Small intestine (tissue), 16 donors: ENCODE measurements at places on chromosomes 2 and 18. TPM values are rescaled to one million over a fixed set of nuclear protein-coding genes. Genes with fewer than 3 reads are reported as not detected.

DNA sequence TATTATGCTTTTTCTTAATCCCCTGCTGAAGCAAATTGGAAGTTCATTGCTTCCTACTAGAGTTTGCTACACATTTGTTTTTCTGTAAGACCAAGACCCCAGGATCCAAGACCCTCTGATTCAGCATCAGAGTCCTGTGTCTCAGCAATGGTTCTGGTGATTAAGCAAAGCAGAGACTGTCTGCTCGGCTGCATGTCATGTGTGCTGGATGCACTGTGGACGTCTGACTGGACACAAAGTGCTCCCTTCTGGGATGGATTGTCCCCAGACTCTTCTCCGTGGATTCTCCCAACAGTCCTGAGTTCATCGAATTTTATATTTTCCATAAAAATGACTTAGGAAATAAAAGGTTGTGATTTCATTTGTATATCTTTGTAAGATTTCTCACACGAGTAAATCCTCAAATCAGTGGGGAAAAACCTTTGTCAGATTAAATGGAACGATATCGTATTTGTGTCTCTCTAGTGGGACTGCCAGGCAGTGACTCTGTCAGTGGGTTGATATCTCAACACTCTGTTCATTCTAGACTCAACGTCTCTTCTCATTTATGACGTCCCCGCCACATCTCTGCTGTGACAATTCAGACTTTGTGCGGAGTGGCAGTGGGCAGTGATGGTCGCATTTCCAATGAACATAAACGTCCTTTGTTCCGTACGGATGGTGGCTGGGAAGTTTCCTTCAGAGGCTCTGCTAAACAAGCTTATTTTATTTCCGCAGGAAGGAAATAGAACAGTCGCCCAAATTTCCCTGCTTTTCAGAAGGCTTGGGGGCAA is 58.6 kb downstream of the NCAPH start:
- DNase-seq = no peak
- H3K4me1 ChIP-seq = no peaks in the 10 kb centered on the region
- H3K27ac ChIP-seq = no peak overlapping the region
- H3K4me3 ChIP-seq = no peak overlapping the region
- H3K27me3 ChIP-seq = peaks cover 2% of the 10 kb centered on the region

- H3K27ac ChIP-seq = no peak overlapping the region
- H3K36me3 ChIP-seq = no peaks in the 10 kb centered on the region
These were observed 21.9 kb downstream of the MRPL35 start for GRCh38 chr2:86221066-86221684.

- H3K36me3 ChIP-seq = no peaks in the 10 kb centered on the region
- H3K4me1 ChIP-seq = peaks cover 10% of the 10 kb centered on the region
- no peak overlapping the region for H3K27ac ChIP-seq
- no peak overlapping the region for H3K4me3 ChIP-seq
- DNase-seq = no peak
- no peaks in the 10 kb centered on the region for H3K27me3 ChIP-seq
These were observed 97.6 kb upstream of the SMAD2 start for GRCh38 chr18:48028081-48028480.

DNA sequence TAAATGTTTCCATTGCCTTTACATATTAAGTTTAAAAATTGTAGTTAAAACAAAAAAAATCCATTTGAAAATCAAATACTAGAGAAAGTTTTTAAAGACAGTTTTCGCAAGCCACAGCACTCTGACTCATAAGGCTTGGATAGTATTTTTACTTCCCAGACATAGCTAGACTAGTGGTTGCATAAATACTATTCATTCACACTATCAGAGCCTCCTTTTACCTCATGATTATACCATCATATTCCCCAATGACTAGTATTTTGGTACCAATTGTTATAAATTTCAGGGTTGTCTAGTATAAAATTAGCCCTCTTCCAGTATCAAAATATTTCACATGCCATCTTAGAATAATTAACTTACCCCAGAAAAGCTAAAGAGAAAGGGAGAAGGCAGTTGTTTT is 393.5 kb downstream of the ERBB4 start:
- no peaks in the 10 kb centered on the region for H3K4me1 ChIP-seq
- peak overlapping the region; percentile 70 for H3K27ac ChIP-seq
- peak; percentile 46 for DNase-seq
- no peak overlapping the region for H3K4me3 ChIP-seq

DNA sequence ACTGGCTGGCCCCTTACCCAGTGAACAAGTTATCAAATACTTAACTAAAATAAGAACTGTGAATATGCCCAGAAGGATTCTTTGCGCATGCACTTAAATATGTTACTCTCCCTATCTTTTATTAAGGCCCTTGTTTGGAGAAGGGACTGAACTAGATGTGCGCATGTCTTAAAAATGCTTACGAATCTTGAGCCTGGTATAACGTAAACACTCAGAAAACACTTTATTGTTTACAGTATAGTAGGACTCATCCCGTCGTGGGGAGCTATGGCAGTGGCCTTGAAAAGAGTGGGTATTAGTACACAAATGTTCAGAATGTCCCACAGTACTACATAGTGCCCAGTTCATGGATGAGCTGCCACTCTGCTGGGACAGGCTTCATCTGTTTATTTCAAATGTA is 75.9 kb upstream of the MAP4K3 start:
- H3K27me3 ChIP-seq = no peaks in the 10 kb centered on the region
- no peak overlapping the region for H3K27ac ChIP-seq
- H3K36me3 ChIP-seq = no peaks in the 10 kb centered on the region
- no peak overlapping the region for H3K4me3 ChIP-seq

DNA sequence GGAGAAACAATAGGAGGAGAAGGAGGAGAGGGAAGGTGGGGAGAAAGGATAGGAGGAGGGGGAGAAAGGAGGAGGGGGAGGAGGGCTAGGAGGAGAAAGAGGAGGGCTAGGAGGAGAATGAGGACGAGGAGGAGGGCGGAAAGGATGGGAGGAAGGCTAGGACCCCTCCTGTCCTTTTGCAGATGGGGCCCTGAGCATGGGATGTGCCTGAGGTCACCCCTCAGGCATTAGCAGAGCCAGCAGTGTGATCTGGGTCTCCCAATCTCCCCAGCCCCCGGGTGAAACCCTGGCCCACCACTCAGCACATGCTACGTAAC is 601 bp upstream of the ANO7 start:
- no peaks in the 10 kb centered on the region for H3K4me1 ChIP-seq
- H3K27me3 ChIP-seq = no peaks in the 10 kb centered on the region
- H3K27ac ChIP-seq = no peak overlapping the region
- no peak overlapping the region for H3K4me3 ChIP-seq
- DNase-seq = no peak
- H3K36me3 ChIP-seq = peaks cover 9% of the 10 kb centered on the region

GRCh38 chr2:177726931-177727348 is 334.4 kb downstream of the AGPS start:
- no peak for DNase-seq
- no peaks in the 10 kb centered on the region for H3K36me3 ChIP-seq
- no peaks in the 10 kb centered on the region for H3K27me3 ChIP-seq
- H3K27ac ChIP-seq = peak overlapping the region; percentile 12

GRCh38 chr2:126653761-126654160 is 2.2 kb upstream of the GYPC start:
- DNase-seq = no peak
- no peak overlapping the region for H3K27ac ChIP-seq

DNA sequence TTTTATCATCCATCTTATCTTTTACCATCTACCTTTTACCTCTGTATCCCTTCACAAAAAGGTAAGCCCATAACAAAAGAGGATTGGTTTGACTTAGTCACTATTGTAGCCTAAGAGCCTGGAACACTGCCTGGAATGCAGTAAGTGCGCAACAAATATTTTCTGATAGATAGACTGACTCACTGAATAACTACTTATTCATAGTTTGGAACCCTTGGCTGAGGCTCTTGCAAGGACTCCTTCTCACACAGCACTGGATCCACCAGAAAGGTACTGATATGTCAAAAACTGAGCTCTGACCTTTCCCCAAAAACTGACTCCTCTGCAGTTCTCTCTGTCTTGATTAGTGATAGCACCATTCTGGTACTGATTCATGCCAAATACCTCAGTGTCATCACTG is 426.7 kb downstream of the SETBP1 start:
- no peak for DNase-seq
- no peak overlapping the region for H3K4me3 ChIP-seq
- H3K36me3 ChIP-seq = no peaks in the 10 kb centered on the region
- H3K4me1 ChIP-seq = peaks cover 4% of the 10 kb centered on the region
- no peak overlapping the region for H3K27ac ChIP-seq
- H3K27me3 ChIP-seq = no peaks in the 10 kb centered on the region

- H3K4me3 ChIP-seq = no peak overlapping the region
- no peaks in the 10 kb centered on the region for H3K27me3 ChIP-seq
- DNase-seq = no peak
These were observed 682.5 kb downstream of the MBD2 start for GRCh38 chr18:53541924-53542323.

GRCh38 chr18:68733707-68734106 is 18.8 kb upstream of the TMX3 start:
- H3K36me3 ChIP-seq = no peaks in the 10 kb centered on the region
- DNase-seq = peak; percentile 32
- H3K27ac ChIP-seq = no peak overlapping the region
- no peaks in the 10 kb centered on the region for H3K27me3 ChIP-seq

- no peak overlapping the region for H3K27ac ChIP-seq
- DNase-seq = no peak
- H3K4me1 ChIP-seq = peaks cover 4% of the 10 kb centered on the region
- no peaks in the 10 kb centered on the region for H3K27me3 ChIP-seq
- no peak overlapping the region for H3K4me3 ChIP-seq
These were observed 59.4 kb downstream of the HK2 start for GRCh38 chr2:74893332-74893731.

GRCh38 chr2:206274434-206275311 is at the start of gene ZDBF2:
ZDBF2 (plus strand) TSS chr2:206274663; CDS start chr2:206281850, 7,187 bp downstream.
- DNase-seq = peak; percentile 45
- H3K27me3 ChIP-seq = peaks cover 54% of the 10 kb centered on the region
- peak within 1 kb of the TSS; percentile 81 for H3K27ac ChIP-seq
- H3K4me1 ChIP-seq = no peaks in the 10 kb centered on the region
- H3K36me3 ChIP-seq = no peaks in the 10 kb centered on the region
- H3K4me3 ChIP-seq = peak within 1 kb of the TSS; percentile 70

GRCh38 chr2:56801770-56802169 is 618.0 kb downstream of the CCDC85A start:
- H3K4me1 ChIP-seq = no peaks in the 10 kb centered on the region
- H3K27me3 ChIP-seq = no peaks in the 10 kb centered on the region
- H3K4me3 ChIP-seq = no peak overlapping the region
- no peaks in the 10 kb centered on the region for H3K36me3 ChIP-seq
- H3K27ac ChIP-seq = no peak overlapping the region
- DNase-seq = no peak

DNA sequence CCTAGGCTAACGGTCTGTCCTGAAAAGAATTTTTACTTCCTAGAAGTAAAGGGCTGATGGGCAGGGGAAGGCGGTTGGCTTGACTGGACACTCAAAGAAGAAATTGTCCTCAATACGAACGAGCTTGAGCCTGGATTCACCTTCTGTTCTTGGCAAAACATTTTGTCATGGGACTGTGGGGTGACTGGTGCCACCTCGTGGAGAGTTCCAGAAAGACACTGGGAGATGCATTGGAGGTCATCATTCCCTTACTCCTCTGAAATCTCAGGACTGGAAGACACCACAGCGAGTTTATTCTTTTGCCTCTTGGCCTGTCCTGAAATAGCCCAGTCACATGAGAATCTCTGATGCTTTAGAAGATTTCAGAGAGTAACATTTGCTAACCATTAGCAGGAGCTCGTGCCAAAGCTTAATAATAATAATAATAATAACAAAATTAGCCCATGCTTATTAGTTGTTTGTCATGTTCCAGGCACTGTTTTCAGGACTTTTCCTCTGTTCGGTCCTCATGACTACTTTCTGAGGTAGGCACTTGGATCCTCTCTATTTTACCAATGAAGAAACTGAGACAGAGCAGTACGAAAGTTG is 44.5 kb downstream of the TMEM182 start:
- H3K27me3 ChIP-seq = no peaks in the 10 kb centered on the region
- H3K4me3 ChIP-seq = no peak overlapping the region
- no peak overlapping the region for H3K27ac ChIP-seq

DNA sequence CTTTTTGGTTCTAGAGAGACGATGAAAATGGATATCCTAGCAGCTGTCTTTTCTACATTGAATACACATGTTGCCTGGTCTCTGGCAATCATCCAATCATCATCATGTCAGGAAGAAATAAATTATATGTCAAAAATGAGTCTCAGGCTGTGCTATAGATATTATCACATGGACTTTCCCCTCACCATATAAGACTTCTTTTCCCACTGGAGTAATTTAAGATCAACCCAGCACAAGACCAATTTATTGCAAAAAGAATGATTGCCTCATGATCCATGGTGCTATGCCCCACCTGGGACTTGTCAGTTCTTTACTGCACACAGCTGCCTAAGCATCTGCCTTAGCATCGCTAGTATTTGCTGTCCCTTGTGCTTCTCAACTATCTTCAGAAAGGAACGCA is 783.7 kb upstream of the TMEFF2 start:
- no peaks in the 10 kb centered on the region for H3K36me3 ChIP-seq
- no peaks in the 10 kb centered on the region for H3K4me1 ChIP-seq
- no peaks in the 10 kb centered on the region for H3K27me3 ChIP-seq
- H3K27ac ChIP-seq = no peak overlapping the region
- H3K4me3 ChIP-seq = no peak overlapping the region

- H3K27ac ChIP-seq = peak overlapping the region; percentile 73
- peaks cover 20% of the 10 kb centered on the region for H3K4me1 ChIP-seq
- no peak overlapping the region for H3K4me3 ChIP-seq
- no peaks in the 10 kb centered on the region for H3K36me3 ChIP-seq
- peak; percentile 92 for DNase-seq
These were observed 41.4 kb downstream of the TET3 start for GRCh38 chr2:74025971-74026612.

- no peak overlapping the region for H3K4me3 ChIP-seq
- H3K36me3 ChIP-seq = no peaks in the 10 kb centered on the region
- no peak for DNase-seq
- H3K4me1 ChIP-seq = peaks cover 5% of the 10 kb centered on the region
- H3K27ac ChIP-seq = no peak overlapping the region
These were observed 34.3 kb downstream of the PXDN start for GRCh38 chr2:1709946-1710560.

GRCh38 chr18:76463358-76463757 is 31.7 kb downstream of the ZNF516 start:
- DNase-seq = no peak
- no peak overlapping the region for H3K4me3 ChIP-seq
- H3K27ac ChIP-seq = no peak overlapping the region
- no peaks in the 10 kb centered on the region for H3K27me3 ChIP-seq

- H3K27ac ChIP-seq = no peak overlapping the region
- peaks cover 3% of the 10 kb centered on the region for H3K27me3 ChIP-seq
- peaks cover 75% of the 10 kb centered on the region for H3K36me3 ChIP-seq
- peak; percentile 66 for DNase-seq
- H3K4me3 ChIP-seq = no peak overlapping the region
These were observed 5.9 kb downstream of the OBSL1 start for GRCh38 chr2:219565130-219566080.

GRCh38 chr2:216574586-216574985 is 58.6 kb upstream of the IGFBP2 start:
- no peak overlapping the region for H3K4me3 ChIP-seq
- no peaks in the 10 kb centered on the region for H3K4me1 ChIP-seq
- no peak overlapping the region for H3K27ac ChIP-seq
- no peaks in the 10 kb centered on the region for H3K36me3 ChIP-seq
- no peaks in the 10 kb centered on the region for H3K27me3 ChIP-seq

Gene LAPTM4A
- 231 TPM for polyA plus RNA-seq

Gene MOCOS
- polyA plus RNA-seq = 15.2 TPM

Gene LDLRAD4
- polyA plus RNA-seq = 2.7 TPM

Gene FEV
- polyA plus RNA-seq = 2.9 TPM

Gene FBXO48
- 2.6 TPM for polyA plus RNA-seq
